Stimulated activated CD4-positive, alpha-beta T cell treated with anti-CD3 and anti-CD28 coated beads, Interleukin-12 subunit alpha, Interleukin-12 subunit beta, amount 100 ng/mL, for 24 hours (primary cell): ENCODE measurements at places on chromosomes 1 and 21.

DNA sequence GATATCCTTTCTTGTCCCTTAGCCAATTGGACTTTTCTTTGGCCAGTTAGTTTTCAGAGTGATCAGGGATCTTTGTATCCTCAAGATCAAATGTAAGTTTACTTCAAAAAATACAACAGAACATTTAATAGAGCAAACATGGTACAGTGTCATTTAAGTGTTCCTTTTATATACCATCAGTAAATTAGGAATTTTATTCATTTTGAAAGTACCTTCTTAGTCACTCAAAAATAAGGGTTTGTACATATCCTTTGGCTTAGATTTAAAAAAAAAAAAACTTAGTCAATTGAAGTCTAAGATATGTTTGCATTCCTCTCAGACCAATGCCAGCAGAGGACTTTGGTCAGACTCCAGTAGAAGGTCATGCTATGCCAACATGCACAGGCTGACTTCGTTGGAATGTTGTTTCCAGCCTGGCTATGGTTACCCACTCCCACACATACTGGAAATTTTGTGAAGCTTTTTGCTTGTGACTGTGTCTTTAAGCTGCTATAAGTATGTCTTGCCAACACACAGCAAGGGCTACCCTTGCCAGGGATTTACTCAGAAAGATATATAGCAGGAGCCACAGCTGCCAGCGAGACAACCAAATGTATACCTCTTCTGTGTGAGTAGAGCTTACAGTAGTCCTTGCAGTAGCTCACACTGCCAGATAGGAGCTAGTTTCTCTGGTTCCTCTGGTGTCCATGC lies 81.5 kb upstream of the LRIF1 start:
- no peak for DNase-seq

DNA sequence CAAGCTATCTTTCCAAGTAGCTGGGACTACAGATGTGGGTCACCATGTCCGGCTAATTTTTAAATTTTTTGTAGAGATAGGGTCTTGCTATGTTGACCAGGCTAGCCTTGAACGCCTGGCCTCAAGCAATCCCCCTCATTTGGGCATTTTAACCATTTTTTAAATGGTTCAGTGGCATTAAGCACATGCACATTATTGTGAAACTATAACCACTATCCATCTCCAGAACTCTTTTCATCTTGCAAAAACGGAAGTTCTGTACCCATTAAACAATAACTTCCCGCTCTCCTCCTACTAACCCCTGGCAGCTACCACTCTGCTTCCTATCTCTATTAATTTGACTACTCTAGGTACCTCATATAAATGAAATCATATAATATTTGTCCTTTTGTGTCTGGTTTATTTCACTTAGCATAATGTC lies 4.8 kb upstream of the IL6R start:
- DNase-seq: no peak

GRCh38 chr1:245205396-245205795 lies 50.6 kb downstream of the KIF26B start:
- no peak for DNase-seq

- no peak for DNase-seq
These were observed 12.7 kb downstream of the DRAXIN start for GRCh38 chr1:11704194-11704529.

DNA sequence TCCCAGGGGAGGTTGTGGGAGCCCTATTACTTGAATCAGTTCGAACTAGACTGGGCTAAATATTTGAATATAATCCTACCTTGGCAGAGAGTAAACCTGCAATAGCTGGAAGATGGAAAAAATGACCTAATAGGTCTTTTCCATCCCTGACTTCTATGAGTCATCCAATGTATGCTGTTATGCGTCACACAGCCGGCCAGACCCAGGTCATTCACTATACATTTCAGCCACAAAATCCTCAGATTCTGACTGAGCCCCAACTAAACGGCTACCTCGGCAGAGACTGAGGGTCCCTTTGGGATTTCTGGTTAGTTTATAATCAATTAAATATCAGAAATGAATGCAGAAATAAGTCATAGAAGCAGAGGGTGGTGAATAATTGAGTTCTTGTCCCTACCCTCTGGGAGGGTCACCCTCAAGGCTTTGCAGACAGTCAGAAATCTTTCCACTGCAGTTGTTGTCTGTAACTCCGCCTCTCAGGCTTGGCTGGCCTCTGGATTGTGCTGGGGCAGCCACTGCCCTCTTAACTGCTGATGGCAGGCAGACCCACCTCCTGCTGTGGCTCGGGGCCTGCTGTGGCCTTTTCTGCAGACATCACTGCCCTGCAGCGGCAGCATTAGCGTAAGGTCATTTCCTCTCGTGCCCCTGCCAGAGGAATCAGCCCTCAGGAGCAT lies 240.5 kb downstream of the TGFB2 start:
- no peak for DNase-seq

DNA sequence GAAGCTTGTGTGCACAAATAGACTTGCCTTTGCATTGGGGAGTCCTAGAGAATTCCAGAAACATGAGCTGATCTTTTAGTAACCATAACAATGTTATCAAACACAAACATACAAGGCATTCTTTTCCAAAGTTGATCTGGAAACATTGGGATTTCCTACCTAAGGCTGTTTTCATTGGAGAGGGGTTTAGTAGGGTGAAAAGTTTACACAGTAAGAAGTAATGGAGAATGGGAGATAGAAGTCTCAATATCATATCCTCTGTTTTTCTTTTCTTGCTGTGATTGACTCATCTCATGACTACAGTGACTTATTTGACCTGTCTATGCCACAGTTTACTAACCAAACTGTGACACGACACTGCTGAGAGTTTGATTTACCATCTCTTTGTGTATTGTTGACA lies 65.6 kb upstream of the PLA2G4A start:
- no peak for DNase-seq

- no peak for DNase-seq
These were observed 23.0 kb downstream of the SNRNP40 start for GRCh38 chr1:31273619-31274018.

GRCh38 chr1:114152508-114153260 lies 985 bp downstream of the SYT6 start:
- DNase-seq: no peak

- DNase-seq: no peak
These were observed 982 bp upstream of the TRIM17 start for GRCh38 chr1:228417483-228418203.

- no peak for DNase-seq
These were observed 32.6 kb downstream of the NIBAN1 start for GRCh38 chr1:184941735-184942134.

DNA sequence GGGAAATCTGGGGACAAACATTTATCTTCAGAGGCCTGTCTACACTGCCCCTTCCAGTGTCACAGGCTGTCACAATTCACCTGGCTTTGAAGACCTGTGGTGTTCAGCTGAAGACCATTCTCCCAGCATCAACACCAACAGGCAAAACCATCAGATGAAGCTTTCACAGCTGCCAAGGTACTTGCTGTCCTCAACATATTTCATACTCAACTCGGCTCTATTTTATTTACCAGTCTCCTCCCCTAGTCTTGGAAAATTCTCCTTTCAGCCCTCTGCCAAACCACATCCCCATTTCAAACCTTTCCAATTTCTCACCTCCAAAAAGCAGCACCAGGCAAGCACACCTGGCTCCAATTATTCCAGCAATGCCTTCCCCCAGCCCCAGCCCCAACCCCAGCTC lies 108.8 kb downstream of the TGFBR3 start:
- no peak for DNase-seq

GRCh38 chr1:186374303-186375151 lies 526 bp downstream of the TPR start:
- no peak for DNase-seq

- no peak for DNase-seq
These were observed 133.3 kb upstream of the IPO9 start for GRCh38 chr1:201695607-201696006.

- DNase-seq: no peak
These were observed 48.8 kb downstream of the DISP3 start for GRCh38 chr1:11527541-11528452.

GRCh38 chr1:83095570-83095969 lies 903.4 kb downstream of the TTLL7 start:
- no peak for DNase-seq

DNA sequence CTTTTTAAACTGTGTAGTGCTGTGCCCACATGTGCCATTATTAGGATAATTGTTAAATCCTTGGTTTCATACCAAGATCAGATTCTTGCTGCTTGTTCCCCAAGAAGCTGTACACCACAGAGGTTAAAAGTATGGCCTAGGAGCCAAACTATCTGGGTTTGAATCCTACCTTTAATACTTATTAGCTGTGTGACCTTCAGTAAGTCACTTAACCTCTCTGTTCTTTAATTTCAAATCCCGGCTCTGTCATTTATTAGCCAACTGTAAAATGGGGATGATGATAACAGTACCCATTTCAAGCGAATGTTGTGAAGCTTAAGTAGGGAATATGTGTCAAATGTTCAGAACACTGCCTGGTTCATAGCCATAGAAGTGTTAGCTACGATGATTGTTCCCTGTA lies 32.6 kb downstream of the NKAIN1 start:
- DNase-seq: no peak

GRCh38 chr1:169003864-169004516 lies 102.5 kb upstream of the ATP1B1 start:
- DNase-seq: no peak

DNA sequence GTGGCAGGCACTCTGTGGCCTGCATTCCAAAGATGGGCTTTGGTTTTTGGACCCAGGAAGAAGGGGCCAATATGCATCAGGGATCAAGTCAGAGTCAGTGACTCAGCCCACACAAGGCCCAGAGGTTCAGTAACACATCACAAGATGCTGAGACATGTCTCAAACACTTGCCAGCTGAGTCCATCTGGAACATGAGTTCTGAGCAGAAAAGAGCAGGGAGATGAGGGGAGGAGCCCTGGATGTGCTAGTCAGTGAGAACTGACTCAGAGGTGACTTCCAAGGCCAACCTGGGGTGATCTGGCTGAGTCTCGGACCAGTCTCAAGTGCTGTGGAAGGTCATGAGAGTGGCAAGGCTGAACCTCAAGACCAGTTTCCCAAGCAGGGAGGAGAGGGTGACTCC lies 150.1 kb downstream of the CDC7 start:
- no peak for DNase-seq

GRCh38 chr1:232450615-232451014 lies 179.3 kb downstream of the SIPA1L2 start:
- DNase-seq: no peak

DNA sequence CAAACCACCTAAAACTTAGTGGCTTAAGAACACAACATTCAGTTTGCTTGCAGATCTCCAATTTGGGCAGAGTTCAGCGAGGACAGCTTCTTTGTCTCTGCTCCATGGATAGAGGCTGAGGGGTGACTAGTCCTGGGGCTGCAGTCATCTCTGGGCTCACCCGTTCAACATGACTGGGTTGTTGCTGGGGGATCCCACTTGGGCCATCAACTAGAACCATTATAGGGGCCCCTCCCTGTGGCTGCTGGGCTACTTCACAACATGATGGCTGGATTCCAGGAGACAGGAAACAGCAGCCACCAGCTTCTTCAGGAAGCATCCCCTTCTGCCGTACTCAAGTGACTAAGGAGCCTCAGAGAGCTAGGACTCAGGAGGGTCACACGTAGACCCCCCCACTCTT lies 140.9 kb downstream of the RHOU start:
- no peak for DNase-seq
